Caki2 (cell line): ENCODE measurements at places on chromosomes 2 and 18.
A peak's percentile ranks its signal among the peaks of the same experiment; 100 is the strongest.

- DNase-seq = no peak
Measured at GRCh38 chr18:4102901-4103300, 352.2 kb downstream of the DLGAP1 start.

GRCh38 chr2:147547440-147547839, 297.4 kb upstream of the ACVR2A start:
- DNase-seq = no peak

DNA sequence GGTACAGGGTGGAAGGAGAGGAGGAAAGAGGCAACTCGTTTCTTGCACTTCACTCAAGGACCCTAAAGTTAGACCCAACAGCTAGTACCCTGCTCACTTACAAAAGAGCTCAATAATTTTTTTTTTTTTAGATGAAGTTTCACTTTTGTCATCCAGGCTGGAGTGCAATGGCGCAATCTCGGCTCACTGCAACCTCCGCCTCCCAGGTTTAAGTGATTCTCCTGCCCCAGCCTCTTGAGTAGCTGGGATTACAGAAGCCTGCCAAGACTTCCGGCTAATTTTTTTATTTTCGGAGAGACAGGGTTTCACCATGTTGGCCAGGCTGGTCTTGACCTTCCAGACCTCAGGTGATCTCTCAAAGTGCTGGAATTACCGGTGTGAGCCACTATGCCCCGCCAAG, 4.1 kb downstream of the ASB3 start:
- DNase-seq = no peak

- DNase-seq = no peak
Measured at GRCh38 chr2:171515672-171516298, 6.5 kb upstream of the CYBRD1 start.

GRCh38 chr2:141557329-141558095, 573.3 kb downstream of the LRP1B start:
- no peak for DNase-seq

- DNase-seq = peak; percentile 38
Measured at GRCh38 chr18:21741562-21742314, 1.1 kb downstream of the MIB1 start.

GRCh38 chr18:50338122-50338521, 36.7 kb upstream of the SKA1 start:
- no peak for DNase-seq

DNA sequence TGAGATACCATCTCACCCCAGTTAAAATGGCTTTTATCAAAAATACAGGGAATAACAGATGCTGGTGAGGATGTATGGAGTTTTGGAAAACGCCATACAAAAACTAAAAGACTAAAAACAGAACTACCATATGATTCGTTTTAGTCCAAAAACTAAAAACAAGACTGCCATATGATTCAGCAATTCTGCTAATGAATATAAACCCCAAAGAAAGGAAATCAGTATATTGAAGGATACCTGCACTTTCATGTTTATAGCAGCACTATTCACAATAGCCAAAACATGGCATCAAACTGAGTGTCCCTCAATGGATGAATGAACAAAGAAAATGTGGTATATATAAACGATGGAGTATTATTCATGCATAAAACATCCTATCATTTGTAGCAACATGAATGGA, 224.4 kb upstream of the MC4R start:
- no peak for DNase-seq

GRCh38 chr2:126915903-126916302, 17.2 kb downstream of the TEX51 start:
- DNase-seq = no peak

DNA sequence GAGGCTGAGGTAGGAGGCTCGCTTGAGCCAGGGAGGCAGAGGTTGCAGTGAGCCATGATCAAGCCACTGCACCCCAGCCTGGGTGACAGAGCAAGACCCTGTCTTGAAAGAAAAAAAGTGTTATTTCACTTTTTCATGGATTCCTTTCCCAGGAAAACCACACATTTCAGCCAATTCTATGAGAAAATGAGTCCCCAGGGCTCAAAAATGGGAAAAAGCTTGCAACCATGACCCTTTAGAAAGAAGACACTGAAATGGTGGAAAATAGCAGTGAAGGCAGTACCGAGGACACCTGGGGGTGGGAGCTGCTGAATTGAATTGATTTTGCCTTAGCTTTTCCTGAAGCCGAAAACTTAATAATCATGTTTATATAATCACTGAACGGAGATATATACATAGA, 284.2 kb upstream of the HDAC4 start:
- DNase-seq = no peak

DNA sequence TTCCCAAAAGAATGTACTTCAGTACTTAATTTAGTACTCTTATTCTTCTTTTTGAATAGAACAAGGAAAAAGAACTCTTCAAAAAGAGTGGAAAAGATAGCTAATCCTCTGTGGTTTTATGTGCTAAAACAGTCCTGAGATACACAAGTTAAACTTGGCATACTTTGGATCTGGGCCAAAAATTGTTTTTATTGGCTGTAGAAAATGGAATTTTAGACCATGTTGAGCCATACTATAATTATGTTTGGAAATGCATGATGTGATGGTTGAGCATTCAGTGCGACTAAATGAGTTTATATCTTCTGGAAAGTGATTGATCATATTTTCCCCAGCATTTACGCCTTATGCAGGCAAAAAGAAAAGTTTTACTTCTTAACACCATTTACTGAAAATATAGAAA, 18.0 kb upstream of the PDE1A start:
- DNase-seq = no peak

- no peak for DNase-seq
Measured at GRCh38 chr18:63365876-63366212, 1.2 kb downstream of the KDSR start.
